Stimulated activated memory B cell treated with anti-CD40 and anti-IgM and Interleukin-4, amounts not matched to agents 10 μg/mL and 1 μg/mL and 100 μg/mL, for 72 hours (primary cell): ENCODE measurements at places on chromosomes 7 and 10.
A peak's percentile ranks its signal among the peaks of the same experiment; 100 is the strongest.

- no peak for ATAC-seq
These were observed 1079.6 kb upstream of the C7orf33 start for GRCh38 chr7:147510923-147511322.

GRCh38 chr7:8290645-8291308 lies 28.8 kb upstream of the ICA1 start:
- ATAC-seq = no peak

DNA sequence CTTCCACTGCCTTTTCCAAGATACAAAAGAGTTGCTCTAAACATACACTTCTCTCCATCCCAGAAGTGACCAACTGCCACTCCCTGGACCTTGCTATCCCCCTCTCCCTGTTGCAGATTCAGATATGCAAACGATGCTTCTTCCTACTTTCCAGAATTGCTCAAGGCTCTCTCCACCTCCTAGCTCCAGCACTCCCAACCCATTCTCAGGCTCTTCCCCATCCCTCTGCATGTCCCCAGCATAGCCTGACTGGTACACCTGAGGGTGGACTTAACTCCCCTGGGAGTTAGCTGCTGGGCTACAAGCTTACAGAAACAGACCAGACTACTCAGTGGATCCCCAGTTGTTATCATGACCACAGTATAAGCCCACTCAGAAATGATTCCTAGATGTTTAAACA lies 27.6 kb downstream of the MKRN1 start:
- no peak for ATAC-seq

DNA sequence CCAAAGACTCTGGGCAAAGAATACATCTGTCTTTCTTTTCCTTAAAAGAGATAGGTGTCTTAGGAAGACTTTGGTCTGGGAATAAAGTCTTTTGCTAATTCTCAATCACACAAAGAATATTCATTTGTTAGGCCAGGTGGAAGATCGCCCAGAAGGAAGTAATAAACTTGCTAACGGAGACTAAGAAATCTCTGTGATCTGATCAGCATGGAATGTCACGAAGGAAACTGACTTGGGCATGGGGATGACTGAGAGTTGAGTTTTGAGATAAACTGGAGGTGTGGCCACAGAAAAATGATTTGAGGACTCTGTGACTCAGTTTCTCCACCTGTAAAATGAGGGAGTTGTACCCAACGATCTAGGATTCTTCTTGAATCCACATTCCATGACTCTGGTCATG lies 161.1 kb upstream of the SVIL start:
- ATAC-seq = no peak

DNA sequence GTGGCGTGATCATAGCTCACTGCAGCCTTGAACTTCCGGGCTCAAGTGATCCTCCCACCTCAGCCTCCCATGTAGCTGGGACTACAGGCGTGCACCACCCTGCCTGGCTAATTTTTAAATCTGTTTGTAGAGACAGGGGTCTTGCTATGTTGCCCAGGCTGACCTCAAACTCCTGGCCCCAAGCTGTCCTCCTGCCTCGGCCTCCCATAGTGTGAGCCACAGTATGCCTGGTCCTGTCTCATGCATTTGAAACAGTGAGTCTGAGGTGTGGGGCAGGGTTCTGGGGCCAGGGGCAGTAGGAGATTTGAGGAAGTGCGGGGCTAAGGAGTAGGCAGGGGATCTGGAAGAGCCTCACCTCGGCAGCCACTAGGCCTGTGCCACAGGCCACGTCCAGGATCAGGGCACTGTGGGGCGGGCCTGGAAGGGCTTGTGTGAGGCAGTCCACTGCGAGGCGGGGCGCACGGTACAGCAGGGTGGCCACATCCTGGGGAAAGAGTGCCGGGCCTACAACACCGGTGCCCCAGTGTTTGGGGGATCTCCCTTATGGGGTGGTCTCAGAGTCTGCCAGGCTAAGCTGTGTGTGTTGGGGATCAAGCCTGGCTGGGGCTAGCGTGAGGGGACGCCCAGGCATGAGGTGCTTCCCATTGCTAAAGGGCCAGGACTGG lies 1.5 kb downstream of the METTL27 start:
- ATAC-seq = no peak

DNA sequence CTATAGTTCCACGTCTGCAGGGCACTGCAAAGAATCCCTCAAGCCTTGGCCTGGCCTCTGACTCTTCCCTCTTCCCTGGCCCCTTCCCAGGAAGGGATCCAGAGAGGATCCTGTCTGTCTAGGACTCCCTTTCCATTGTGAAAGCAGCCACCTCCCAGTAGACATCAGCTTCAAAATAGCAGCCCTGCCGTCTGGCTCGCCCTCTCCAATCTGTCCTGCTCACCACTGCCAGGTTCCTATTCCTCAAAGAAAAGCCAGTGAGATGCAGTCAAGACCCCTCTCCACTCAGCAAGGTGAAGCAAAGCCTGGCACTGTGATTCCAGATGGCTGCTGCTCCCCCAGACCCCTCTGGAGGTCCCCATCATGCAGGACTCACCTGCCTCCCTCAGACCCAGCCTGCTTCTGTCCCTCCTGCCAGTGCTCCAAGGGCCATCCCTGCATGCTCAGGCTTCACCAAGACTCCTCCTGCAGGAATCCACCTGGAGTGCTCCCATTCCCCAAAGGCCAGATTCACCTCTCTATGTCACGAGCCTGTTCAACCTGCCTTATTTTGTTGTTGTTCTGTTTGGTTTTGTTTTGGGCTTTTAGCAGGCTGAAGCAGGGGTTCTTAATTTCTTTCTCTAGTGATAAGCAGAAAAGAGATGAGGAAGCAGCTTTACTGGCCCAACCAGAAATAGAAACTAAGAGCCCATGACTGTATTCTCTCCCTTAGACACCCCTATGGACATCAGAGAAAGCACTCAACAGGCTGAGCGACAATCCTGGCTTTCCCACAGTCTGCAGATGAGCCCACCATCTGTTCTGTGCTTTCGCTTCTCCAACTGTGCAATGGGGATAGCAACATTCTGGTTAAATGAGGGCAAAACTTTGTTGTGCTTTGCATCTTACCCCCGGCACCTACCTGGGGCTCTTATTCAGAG lies 305.1 kb downstream of the GRID1 start:
- ATAC-seq = no peak

DNA sequence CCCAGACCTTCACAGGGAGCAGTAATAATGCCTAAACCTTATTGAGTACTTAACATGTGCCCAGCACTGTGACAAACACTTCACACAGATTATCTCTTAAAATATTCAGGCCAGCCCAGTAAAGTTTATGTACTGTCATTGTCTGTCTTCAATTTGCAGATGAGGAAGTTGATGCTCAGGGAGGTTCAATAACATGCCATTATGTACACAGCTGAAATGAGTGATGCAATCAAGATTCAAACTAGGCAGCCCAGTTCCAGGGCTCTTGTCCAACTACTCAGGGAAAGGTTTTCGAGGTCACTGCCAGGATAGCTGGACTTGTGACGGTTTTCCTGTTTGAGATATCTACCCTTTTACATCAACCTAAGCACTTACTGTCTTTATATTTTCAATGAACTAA lies 56.1 kb downstream of the AUTS2 start:
- ATAC-seq = no peak

DNA sequence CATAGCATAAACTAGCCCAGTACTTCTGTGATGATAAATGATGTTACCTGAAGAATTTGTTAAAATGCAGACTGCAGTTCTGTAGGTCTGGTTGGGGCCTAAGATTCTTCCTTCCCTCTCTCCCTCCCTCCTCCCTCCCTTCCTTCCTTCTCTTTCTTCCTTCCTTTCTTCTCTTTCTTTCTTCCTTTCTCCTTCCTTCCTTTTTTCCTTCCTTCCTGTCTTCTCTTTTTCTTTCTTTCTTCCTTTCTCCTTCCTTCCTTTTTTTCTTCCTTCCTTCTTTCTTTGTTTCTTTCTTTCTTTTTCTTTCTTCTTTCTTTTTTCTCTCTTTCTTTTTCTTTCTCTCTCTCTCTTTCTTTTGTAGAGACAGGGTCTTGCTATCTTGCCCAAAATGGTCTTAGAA lies 3.7 kb upstream of the SLC25A28 start:
- ATAC-seq = no peak

DNA sequence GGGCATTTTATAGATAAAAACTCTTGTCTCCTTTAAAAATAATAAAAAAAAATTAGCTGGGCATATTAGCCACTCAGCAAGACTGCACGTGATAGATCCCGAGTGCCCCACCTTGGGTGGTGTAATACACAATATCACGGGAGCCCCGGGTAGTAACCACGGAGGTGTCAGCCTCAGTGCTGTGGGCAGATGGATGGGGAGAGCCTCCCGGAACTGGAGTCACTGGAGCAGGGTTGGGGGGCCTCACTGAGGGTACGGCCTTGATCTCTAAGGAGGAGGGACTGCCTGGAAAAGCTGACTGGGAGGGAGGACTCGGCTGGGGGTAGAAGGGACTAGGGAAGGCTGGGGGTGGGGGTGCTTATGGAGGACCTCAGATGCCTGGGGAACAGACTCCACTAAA lies 12.6 kb downstream of the LEP start:
- no peak for ATAC-seq

DNA sequence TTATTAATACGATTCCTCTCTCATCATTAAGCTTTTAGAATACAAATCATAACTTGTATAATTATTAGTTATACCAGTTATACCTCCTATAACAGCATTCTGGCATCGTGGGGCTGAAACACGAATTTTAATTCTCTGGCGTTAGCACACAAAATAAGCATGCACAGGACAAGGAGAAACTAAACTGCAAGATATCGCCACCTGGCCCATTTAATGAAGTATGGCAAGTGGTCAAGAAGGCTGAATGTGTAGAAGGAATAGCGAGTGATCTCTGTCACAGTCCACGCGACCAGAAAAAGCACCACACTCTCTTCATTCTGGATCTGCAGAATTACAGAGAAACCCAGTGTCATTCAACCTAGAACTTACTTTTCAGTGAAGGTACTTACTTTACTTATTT lies 18.1 kb downstream of the HACD1 start:
- no peak for ATAC-seq

DNA sequence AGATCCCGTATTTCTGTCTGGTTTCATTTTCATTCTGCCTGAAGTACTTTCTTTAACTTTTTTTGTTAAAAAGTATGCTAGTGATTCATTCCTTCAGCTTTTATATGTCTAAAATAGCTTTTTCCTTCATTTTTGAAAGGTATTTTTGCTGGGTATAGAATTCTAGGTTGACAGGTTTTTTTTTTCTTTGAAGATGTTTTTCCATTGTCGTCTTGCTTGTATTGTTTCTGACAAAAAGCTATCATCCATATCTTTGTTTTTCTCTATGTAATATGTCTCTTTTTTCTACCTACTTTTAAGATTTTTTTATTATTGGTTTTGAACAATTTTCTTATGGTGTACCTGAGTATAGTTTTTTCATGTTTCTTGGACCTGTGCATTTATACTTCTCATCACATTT lies 8.2 kb downstream of the CUTC start:
- no peak for ATAC-seq

DNA sequence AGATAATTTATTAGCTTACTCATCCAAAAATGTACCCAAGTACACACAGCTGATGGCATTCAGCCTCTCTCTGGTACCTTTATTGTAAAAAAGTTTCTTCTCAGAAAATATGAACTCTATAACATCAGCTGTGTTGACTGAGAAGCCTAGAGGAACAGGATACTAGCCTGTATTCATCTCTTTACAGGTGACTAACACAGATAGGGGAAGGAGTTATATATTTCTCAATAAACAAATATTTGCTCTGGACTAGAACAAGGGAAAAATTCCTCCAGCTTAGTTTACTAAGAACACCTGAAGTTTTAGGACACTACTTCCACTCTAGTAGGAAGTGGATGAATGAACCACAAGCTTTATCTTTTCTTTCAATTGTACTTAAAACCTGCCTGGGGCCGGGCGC lies 67.8 kb downstream of the ZNF248 start:
- no peak for ATAC-seq

DNA sequence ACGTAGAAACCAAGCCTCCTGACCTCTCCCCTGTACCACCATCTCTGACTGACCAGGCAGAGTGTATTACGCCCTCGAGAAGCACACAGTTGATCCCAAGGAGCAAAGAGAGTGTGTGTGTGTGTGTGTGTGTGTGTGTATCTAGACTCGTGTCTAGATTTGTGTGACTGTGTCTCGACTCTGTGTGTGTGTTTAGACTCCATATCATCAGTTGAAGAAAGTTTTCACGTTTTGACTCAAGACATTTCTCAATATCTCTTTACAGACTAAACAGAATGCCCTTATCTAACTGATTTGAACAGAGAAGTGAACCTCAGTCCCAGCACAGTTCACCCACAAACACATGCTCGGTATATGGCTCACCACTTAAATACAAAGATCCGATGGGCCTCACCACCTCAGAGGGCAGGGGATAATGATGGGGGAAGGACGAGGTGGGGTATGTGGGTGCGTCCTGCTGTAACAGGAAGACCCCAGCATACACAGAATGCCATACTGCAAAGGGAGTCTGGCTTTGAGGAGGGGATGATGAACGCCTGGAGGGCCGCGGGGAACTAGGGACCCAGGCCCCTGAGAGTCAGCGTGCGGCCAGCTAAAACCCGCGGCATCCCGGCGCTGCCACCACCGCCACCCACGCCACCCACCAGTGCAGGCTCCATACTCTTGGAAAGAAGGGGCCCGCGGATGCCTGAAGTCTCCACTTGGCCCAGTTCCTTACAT lies 780 bp downstream of the ALDH18A1 start:
- peak; percentile 7 for ATAC-seq

DNA sequence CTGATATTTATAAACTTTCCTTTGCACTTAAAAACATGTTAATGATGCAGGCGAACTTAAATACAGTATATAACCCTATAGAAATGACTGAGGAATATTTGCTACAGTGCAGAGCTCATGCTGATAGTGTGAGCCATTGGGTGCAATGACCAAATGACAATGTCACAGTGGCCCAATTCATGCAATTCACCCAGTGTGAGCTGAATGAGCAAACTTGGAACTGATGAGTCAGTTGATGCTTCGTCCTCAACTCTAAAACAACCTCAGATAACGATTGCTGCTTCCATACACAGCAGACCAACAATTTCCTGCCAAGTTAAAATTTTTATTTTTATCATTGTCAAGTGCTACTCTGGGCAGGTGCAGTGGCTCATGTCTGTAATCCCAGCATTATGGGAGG lies 12.1 kb upstream of the ZC3HAV1L start:
- no peak for ATAC-seq

- ATAC-seq = no peak
These were observed 12.1 kb downstream of the ASB13 start for GRCh38 chr10:5654218-5654755.

- ATAC-seq = no peak
These were observed 131.9 kb downstream of the TFPI2 start for GRCh38 chr7:93758631-93759030.

DNA sequence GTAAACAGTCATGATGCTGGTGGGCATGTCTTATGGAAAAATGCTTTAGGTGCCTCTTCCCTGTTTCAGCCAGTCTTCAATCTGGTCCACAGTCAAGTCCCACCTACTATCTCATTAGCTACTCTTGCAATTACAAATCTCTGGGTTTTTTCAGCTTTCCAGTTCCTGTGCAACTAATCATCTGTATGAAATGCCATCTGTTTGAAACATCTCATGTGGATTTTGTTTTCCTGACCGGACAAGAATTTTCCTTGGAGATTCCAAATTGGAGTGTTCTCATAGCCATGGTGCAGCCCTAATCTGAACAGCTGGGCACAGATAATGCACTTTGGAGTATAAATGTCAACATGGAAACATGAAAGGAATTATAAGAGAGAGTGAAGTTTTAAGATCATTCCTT lies 41.3 kb upstream of the CALN1 start:
- ATAC-seq = no peak

- peak; percentile 37 for ATAC-seq
These were observed 673.8 kb downstream of the INHBA start for GRCh38 chr7:41029072-41029499.
